Foreskin keratinocyte (primary cell): ENCODE measurements at places on chromosomes 2 and 18.

GRCh38 chr2:218180467-218181114 is 13.8 kb upstream of the CXCR1 start:
- DNase-seq: peak; percentile 42

DNA sequence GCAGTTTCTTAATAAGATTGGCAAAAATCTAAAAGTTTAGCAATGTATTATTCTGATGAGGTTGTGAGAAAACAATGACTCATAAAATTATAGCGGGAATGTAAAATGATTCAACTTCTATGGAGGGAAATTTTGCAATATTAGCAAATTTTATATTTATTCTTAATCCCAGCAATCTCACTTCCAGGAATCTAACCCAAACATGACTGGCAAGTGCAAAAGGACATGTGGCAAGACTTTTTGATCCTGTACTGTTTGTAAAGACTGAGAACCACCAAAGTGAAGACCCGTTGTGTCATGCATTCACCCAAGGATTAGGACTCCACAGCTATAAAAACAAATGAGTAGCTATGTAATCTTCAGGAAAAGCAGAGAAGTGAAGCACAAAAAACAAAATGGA is 234.8 kb upstream of the KYNU start:
- DNase-seq: no peak

- DNase-seq: no peak
Measured at GRCh38 chr2:111100087-111100764, 20.5 kb upstream of the BCL2L11 start.

DNA sequence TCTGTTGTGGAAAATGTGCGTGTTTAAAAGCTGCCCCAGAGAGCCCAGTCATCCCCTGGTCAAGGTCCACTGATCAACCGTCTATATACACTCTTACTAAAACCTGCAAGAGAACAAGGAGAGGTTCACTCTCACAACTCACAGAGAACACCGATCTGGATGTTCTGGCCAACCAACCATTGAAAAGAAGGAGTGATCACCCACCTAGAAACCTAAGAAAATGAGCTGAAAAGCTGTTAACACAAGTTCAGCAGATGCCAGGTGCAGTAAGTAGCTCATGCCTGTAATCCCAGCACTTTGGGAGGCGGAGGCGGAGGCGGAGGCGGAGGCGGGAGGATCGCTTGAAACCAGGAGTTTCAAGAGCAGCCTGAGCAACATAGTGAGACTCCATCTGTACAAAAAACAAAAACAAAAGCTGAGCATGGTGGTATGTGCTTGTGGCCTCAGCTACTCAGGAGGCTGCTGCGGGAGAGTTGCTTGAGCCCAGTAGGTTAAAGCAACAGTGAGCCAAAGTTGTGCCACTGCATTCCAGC is 14.5 kb downstream of the ATG16L1 start:
- no peak for DNase-seq

GRCh38 chr2:206004004-206004693 is 81.8 kb downstream of the INO80D start:
- no peak for DNase-seq

DNA sequence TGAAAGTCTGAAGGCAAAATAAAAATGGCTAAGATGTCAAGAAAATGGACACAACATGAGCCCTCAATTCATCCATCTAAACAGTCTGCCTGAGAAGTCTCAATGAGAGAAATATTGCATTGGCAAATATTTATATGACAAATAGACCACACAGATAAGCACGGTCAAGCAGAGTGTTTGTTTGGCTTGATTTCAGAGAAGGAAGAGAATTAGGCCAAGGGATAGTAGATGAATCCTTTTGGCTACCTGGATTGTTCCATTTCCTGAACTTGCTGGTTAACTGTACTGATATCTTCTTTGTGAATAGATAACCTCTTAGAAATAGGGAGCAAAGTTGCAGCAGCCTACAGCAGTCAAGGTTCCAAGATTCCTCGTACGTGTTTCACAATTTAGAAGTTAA is 129.6 kb downstream of the RBMS1 start:
- DNase-seq: no peak

DNA sequence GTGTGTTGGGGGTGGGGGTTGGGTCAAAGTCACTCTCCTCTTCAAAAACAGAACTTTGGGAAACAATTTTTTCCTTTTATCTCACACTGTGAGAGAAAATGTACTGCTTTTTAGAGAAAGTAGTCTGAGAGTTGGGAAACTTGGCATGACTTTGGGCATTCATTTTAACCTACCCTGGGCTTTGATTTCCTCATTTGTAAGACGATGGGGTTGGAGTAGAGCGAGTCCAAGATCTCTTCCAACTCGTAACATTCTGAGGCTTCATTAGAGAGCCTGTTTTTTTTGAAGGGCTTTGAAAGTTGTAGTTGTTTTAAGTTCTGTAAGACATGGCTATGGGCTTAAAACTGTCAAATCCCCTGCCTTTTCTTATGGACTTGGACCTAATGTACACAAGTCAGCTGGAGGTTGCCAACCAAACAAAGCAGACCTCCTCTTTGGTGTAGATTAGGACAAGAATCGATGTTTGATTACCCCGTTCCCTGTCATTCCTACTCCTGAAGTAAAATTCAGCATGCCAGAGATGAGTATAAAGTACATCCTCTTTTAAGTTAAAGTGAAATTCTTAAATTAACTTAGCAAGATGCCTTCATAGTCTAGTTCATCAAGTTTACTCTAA is 8.4 kb downstream of the PHLPP1 start:
- DNase-seq: no peak

- DNase-seq: no peak
Measured at GRCh38 chr2:149058936-149059335, 20.4 kb downstream of the LYPD6B start.

DNA sequence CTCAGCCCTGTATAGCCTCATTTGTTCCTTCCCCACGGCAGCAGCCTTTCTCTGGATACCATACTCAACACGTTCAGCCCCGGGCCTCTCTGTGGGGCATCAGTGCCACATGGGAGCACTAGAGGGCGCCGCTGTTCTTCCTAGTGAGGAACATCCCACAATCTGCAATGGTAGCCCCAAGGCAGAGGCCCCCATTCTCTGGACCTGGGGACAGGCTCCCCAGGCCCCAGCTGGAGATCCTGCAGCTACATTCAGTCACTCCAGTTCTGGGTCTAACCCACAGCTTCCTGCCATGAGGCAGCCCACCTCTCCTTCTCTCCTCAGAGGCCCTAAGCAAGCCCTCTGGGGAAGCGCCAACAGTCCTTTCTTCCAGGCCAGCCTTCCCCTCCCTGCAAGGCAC is 14.2 kb upstream of the SFXN5 start:
- DNase-seq: no peak

DNA sequence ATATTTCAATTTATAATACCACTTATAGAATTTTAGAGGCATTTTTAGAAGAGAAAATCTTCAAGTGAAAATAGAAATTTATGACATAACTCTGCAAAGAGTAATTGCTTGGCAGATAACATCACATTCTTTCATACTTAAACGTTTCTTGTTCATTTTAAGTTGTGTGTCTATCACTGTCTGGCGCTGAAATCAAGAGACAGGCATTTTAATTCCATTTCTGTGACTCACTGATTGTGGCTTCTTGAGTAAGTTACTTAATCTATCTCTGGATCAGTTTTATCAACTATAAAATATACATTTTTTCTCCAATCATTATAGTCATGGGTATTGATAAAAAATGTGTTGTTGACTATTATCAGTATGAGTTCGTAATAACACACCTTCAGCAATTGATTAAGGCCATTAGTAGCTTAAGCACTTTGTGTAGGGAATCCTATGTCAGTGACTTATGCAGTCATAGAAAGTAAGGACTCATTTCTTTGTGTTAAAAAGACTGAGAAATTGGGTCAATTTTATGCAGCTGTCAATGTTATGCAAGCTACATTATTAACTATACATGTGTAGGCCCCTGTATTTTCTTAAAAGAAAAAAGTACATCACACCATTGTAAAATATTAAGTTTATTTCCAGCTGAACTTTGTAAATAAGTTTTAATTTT is 497.3 kb downstream of the CCDC85A start:
- peak; percentile 71 for DNase-seq

DNA sequence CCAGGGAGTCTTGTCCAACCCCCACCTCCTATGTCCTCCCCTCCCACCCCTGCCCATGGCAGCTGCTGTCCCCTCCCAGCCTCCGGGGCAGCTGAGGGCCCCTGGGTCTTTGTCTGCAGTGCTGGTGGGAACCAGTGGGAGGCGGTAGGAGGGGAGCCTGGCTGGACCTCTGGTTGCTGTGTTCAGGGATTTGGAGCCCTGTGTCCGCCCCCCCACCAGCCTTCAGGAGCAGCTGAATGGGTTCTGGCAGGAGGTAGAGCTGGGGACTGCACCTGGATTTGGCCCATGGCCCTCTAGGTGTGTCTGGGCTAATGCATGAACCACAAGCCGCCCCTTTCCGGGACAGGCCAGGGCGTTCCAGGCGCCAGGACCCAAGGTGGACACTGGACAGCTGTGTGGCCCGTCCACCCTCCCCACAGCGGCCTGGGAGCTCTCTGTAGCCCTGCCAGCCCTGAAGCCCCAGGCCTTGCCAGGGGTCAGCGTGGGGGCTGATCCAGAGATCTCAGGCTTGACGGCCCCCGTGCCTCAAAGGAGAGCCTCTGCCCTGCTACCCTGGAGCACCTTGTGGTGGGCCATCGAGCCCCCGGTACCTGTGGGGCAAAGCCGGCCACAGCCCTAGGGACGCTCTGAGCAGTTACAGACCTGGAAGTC is 25.4 kb downstream of the GPC1 start:
- no peak for DNase-seq
